ENCODE measurements at places on chromosomes 11 and 22.

DNA sequence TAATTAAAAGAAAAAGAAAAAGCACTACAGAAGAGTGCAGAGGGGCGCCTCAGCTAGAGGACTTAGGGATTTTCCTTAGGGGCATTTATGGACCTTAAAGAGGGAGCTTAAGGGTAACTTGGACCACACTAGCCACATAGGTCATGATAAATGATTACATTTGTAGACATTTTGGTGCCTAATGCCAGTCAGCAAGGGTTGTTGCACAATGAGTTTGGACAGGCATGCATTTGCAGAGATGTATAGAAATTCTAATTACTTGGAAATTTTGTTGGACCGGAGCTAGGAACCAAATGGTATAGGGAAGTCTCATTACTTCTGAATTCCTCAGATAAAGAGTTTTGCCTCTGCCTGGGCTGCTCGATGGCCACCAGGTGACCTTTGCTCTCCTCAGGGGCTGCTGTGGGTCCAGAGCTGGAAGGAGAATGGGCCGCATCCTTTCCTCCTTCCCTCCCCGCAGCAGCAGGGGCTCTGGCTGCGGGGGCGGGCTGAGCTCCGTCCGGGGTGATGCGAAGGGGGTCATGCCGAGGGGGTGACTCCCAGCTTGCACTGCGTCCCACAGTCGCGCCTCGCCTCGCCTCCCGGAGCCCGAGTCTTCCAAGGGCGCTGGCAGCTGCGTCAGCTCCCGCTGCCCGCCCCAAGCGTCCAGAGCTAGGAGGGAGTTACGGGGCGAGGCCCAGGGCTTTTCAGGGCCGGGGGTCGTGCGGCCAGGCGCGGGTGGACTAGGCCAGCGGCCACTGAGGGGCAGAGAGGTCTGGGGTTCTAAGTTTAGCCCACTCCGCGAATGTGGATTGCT, 20.3 kb upstream of the MALAT1 start:
- no peak for DNase-seq

GRCh38 chr22:28815111-28815510, 14.7 kb upstream of the XBP1 start:
- DNase-seq: no peak

GRCh38 chr11:1449490-1450243, 36.9 kb downstream of the MOB2 start:
- DNase-seq: no peak

DNA sequence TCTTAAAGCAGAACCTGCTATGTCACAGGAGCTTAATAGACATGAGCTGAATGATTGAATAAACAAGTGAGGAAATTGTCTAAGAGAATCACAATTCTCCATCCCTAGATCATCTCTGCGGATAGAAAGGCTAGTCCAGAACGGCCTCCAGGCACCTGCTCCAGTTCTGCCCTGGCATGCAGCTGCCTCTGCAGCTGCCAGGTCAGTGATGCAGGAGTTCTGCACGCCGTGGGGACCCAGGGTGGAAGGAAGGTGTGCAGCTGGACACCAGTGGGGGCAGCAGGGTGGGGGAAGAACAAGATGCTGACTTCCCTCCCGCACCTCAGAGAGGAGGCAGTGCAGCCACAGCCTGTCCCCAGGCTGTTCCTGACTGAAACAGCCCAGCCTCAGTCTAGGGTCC, 192.1 kb upstream of the NCAM1 start:
- no peak for DNase-seq

DNA sequence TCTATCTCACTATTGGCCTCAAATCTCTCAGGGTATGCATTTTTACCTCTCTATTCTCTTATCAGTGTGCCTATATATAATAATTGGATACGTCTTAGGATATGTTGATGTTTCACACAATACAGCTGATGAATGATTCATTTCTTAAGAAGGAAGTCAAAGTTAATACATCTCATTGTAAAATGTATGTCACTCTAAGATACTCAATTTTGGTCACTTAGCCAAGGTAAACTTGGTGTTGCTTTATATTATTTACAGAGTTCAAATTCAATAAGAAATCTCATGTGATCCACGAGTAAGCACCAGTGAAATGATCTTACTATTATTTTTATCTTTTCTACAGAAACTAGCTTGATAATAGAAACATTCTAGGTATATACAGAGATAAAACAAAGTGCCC, 1266.5 kb downstream of the JRKL start:
- no peak for DNase-seq

- DNase-seq: peak; percentile 31
Measured at GRCh38 chr11:3165152-3165705, at the start of gene OSBPL5. Gene OSBPL5, minus strand, starts transcription at chr11:3165310. Its CDS starts 36,162 bp downstream, at chr11:3129148.

GRCh38 chr11:94417386-94417987, 16.3 kb upstream of the GPR83 start:
- DNase-seq: no peak

DNA sequence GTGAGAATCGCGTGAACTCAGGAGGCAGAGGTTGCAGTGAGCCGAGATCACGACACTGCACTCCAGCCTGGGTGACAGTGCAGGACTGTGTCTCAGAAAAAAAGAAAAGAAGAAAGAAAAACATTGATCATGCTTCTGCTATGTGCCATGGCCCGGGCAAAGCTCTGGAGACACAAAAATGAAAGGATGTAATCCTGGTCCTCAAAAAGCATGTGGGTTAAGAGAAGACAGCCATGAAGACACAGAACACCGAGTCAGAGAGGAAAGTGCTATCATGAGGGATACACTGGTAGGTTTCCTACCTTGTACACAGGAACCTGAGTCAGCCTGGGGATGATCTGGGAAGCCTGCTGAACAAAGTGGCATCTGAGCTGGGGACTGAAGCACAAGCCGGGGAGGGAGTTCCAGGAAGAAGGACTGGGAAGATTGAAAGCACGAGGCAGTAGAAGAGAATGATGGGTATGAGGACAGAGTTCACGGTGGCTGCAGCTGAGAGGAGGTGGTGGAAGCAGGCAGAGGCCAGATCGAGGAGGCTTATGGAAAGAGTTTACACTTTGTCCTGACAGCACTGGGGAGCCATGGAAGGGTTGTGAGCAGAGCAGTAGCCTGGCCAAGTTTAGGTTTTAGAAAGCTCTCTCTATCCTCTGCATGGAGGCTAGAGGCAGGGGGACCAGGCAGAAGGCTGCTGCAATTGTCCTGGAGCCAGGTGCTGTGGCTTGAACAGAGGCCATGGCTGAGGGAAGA, 9.9 kb upstream of the MAFF start:
- no peak for DNase-seq

- no peak for DNase-seq
Measured at GRCh38 chr11:58905011-58905720, 34.1 kb upstream of the GLYATL1 start.

- DNase-seq: no peak
Measured at GRCh38 chr11:74937696-74938475, 11.0 kb downstream of the XRRA1 start.

GRCh38 chr11:73126804-73127480, 15.2 kb downstream of the FCHSD2 start:
- no peak for DNase-seq

DNA sequence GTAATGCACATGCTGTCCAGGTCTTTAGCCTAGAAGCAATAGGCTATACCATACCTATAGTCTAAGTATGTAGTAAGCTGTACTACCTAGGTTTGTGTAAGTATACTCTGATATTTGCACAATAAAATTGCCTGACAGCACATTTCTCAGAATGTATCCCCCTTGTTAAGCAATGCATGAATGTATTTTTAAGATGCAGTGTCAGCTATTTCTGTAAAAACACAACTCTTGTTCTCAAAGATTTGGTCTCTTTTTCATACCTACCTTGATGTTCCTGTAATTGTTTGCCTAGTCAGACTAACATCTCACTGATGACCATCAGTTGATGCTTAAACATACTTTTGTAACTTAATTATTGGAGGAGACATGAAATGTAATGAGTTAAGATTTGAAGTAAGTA, 619.9 kb downstream of the CNTN5 start:
- no peak for DNase-seq

- DNase-seq: no peak
Measured at GRCh38 chr11:131686836-131687235, 316.4 kb downstream of the NTM start.

- no peak for DNase-seq
Measured at GRCh38 chr11:60908803-60909202, 2.4 kb upstream of the PRPF19 start.

- no peak for DNase-seq
Measured at GRCh38 chr11:47154616-47155570, 21.8 kb downstream of the ARFGAP2 start.

DNA sequence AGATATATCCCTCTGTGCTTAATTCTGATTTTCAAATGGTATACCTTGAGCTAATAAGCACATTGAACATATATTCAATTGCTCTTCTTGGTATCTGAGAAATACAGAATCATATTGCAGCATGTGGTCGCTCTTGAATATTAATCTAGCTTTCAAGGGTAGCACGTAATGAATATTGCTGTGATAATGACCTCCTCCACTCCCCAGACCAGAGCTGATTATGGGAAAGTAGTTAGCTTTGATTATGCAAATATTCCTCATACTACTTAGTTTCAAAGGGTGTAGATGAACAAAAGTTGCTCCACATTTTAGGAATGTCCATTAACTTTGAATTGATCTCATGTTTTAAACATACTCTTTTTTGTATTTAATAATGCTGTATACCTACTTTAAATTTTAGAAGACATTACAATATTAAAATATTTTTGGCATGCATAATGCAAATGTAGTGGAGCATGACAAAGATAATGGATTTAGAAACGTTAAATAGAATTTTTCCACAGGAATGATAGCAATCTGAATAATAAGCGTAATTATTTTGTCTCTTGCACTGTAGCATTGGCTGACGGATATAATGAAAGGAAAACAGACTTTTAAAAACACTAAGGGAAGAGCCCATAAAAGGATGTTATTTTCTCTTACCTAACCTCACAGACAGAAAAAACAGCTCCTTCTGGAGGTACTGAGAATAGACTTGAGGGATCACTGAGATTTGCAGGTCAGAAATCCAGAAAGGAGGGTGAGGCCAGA, 27.2 kb downstream of the KBTBD3 start:
- DNase-seq: no peak

DNA sequence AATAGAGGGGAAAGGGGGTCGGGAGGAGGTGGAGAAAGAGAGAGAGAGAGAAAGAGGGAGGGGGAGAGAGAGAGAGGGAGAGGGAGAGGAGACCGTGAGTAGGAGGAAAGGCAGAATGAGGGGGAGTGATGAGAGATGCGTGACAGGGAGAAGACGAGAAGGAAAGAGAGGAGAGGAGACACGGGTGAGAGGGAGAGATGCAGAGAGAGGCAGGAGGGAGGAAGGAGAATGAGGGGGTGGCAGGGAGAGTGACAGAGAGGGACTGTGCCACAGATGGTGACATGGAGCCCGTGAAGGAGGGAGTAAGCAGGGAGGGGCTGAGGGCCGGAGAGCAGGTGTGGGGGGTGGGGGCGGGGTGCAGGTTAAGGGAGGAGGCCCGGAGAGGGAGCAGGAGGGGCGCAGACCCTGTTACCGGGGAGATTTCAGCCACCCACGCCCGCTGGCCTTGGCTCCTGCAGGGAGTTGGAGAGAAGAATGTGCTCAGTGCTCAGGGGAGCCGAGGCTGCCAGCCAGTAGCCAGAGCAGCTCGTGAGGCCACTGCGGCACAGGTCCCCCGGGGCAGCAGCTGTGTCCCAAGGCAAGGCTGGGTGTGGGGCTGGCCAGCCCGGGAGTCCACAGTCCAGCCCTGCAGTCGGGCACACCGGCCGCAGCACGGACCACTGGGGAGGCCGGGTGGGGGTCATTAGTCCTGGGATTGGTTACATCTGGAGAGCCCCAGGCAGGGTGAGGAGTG, at the start of gene SSTR3:
SSTR3 (minus strand) TSS at position 304 of the 733 bp plus-strand sequence. CDS start 4,674 bp downstream, outside the sequence.
- DNase-seq: no peak

GRCh38 chr11:35786188-35786587, 123.6 kb downstream of the TRIM44 start:
- DNase-seq: no peak

DNA sequence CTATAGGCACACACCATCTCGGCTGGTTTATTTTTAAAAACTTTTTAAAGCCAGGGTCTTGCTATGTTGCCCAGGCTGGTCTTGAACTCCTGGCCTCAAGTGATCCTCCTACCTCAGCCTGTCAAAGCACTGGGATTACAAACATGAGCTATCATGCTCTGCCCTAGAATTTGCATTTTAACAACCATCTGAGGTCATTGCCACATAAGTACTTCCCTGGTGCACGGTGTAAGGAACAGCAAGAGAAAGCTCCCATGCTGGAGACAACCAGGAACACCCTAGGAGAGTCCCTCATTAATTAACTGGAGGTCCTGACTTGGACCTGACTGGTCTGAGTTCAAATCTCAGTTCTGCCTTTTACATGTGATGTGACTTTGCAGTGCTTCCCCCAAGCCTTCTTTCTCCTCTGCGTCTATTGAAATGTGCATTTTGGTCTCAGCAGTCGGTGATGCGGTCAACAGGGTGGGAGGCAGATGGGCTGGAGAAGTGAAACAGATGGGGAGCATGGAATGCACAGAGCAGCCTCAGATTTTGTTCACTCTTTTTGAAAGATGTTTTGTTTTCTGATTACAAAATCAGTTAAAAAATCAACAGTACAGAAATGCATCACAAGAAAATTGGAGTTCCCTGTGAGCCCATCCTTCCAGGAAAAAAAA, 146.5 kb downstream of the MYO18B start:
- DNase-seq: no peak

GRCh38 chr11:13486926-13487660, 8.7 kb downstream of the PTH start:
- DNase-seq: peak; percentile 52

DNA sequence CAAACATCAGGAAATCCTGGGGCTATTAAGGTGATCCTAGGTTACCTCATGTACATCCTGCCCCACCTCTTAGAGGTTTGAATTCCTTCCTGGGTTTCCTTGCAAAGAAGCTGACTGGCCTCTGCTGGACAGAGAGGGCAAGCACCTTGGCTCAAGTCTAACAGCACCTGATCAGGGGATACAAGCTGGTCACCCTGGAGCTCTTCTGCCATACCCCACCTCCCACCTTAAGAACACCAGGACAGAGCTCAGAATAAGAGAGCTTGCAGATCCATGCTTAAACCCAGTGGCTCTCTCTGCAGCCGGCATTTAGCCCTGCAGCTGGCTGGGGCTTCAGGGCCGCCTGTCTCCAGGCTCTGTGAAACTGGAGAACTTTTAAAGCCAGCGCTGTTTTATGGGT, 386.6 kb upstream of the NARS2 start:
- DNase-seq: no peak

DNA sequence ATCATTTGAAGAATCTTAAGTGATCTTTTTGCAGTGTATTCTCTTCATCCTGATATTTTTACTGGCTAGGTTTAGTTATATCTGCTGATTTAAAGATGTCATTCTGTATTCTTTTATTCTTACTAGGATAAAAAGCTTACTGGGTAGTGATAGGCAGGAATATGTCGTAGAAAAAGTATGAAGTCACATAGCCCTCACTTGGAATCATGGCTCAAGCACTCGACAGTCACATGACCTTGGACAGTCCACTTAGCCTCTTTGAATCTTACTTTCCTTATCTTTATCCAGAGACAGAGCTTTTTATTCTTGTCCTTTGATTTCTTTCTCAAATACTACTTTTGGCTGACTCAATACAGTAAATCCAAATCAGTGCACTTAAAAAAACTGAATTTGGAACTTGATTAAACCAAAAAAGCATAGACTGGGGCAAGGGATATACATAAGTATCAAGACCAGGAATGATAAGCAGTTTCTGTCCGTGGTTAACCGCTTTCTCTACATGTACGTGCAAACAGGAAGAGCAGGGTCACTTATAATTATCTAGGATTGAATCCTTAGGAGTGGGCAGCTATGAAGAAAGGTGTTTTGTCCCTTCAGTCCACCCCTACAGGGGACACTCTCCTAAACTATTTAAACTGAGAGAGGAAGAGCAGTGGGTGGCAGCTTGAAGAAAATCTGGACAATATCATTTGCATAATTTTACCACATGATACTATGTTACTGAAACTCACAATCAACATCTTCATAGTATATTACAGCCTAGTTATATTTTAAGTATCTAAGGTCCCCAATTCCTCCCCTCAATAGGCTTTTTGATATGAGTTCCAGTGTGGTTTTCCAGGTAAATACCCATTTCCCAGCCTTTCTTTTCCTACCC, 8.0 kb downstream of the MMP7 start:
- no peak for DNase-seq
